ENCODE measurements at places on chromosomes 11 and 22. TPM values are rescaled to one million over a fixed set of nuclear protein-coding genes. Genes with fewer than 3 reads are reported as not detected.
A peak's percentile ranks its signal among the peaks of the same experiment; 100 is the strongest.

GRCh38 chr22:46660604-46661201 is 40.5 kb downstream of the GRAMD4 start:
- H3K4me3 ChIP-seq: peak overlapping the region; percentile 19
- peaks cover 3% of the 10 kb centered on the region for H3K36me3 ChIP-seq
- DNase-seq: peak; percentile 28
- H3K4me1 ChIP-seq: peaks cover 22% of the 10 kb centered on the region
- no peaks in the 10 kb centered on the region for H3K27me3 ChIP-seq

DNA sequence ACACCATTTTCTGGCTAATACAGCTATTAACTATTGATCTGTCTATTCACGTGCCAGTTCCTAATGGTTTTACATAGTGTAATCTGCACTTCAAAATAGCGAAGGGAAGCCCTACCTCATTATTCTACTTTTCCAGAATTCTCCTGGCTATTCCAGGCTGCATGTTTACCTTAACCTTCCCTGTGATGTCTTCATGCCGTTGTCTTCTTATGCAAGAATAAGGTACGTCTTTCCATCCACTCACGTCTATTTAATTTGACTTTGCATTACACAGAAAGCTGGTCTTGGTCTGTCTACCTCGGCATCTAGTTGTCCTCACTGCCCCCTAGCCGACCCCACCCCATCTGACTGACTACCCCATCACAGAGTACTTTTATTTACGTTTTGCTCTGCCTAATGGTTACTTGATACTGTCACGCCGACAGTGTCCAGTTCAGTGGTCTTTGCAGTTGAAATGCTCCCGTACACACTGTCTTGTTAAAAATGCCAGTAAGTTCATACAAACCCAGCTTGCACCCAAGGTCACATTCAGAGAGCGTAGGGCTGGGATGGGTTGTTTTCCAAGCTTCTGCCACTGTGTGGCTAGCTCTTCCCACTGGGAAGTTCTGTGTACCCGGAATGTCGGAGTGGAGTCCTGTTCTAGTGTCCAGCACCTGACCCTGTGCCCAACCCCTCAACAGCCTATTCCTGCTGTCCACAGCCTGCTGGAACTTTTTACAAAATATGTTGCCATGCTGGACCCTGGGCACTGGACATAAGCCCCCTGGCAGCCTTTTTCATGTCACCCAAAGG is 15.0 kb downstream of the NEAT1 start:
- no peak overlapping the region for H3K27ac ChIP-seq
- H3K36me3 ChIP-seq: peaks cover 50% of the 10 kb centered on the region
- peak; percentile 16 for DNase-seq
- H3K27me3 ChIP-seq: no peaks in the 10 kb centered on the region
- no peak overlapping the region for H3K4me3 ChIP-seq

DNA sequence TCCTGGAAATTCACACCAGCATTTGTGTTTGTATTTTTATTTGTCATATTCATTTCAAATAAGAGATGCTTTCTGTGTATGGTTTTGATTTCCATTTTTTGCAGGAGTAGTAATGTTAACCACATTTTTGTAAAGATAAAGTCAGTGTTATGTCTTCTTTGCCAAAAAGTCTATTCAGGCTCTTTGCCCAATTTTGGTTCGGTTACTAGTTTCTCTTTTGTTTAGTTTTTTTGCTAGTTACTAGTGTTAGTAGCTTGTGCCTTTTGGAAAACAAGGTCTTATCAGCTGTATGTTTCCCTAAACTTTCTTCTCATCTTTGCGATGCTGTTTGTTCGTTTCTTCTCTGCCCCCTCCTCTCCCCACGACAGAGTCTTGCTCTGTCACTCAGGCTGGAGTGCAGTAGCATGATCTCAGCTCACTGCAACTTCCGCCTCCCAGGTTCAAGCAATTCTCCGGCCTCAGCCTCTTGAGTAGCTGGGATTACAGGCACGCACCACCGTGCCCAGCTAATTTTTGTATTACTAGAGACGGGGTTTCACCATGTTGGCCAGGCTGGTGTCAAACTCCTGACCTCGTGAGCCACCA is 112.3 kb upstream of the GRK3 start:
- peaks cover 12% of the 10 kb centered on the region for H3K36me3 ChIP-seq
- no peaks in the 10 kb centered on the region for H3K27me3 ChIP-seq
- H3K4me1 ChIP-seq: peaks cover 40% of the 10 kb centered on the region
- H3K4me3 ChIP-seq: no peak overlapping the region

GRCh38 chr11:103257360-103257759 is 148.1 kb downstream of the DYNC2H1 start:
- H3K27me3 ChIP-seq: no peaks in the 10 kb centered on the region
- no peak overlapping the region for H3K27ac ChIP-seq
- no peak overlapping the region for H3K4me3 ChIP-seq
- H3K36me3 ChIP-seq: no peaks in the 10 kb centered on the region
- no peak for DNase-seq

DNA sequence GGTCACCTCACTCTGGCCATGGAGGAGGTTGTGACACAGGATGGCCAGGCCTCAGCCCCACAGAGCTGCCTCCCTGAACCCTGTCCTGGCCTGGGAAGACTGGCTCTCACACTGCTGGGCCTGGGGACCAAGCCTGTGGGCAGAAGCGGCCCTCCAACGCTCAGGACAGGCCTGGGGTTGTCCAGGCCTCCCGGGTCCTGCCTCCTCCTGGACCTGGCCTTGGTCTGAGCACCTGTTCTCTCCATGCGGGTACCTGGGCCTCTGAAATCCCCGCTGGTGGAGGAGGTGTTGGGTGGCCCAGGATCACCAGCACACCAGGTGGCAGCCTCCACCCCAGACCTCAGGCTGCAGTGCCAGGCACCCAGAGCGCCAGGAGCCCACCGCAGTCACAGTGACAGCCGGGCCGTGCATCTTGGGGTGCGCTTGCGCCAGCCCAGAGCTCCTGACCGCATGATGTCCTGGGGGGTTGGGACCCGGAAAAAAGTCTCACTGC is 16.1 kb upstream of the PIM3 start:
- no peaks in the 10 kb centered on the region for H3K36me3 ChIP-seq
- H3K4me3 ChIP-seq: no peak overlapping the region
- H3K4me1 ChIP-seq: peaks cover 12% of the 10 kb centered on the region
- DNase-seq: no peak
- H3K27ac ChIP-seq: peak overlapping the region; percentile 88

DNA sequence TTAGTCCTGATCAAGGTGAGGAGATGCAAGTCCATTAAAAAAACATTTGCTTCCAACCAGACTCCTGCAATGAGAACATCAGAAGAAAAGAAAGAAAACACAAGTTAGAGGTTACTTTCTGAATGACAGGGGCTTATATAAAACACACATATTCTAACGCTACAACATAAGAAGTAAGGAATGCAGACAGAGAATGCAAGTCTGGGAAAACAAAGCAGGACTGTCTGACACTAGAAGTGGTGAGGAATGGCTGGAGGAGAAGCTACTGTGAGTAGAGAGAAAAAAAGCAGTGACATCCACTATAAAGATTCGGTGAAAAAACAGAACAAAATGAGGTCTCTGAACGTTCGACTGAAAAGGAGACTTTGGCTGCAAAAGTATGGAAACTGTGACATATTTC is 12.3 kb downstream of the TMEM216 start:
- no peak overlapping the region for H3K27ac ChIP-seq
- peaks cover 74% of the 10 kb centered on the region for H3K36me3 ChIP-seq
- DNase-seq: no peak
- no peaks in the 10 kb centered on the region for H3K27me3 ChIP-seq
- H3K4me3 ChIP-seq: no peak overlapping the region

- H3K4me3 ChIP-seq: no peak overlapping the region
- H3K4me1 ChIP-seq: peaks cover 8% of the 10 kb centered on the region
- no peaks in the 10 kb centered on the region for H3K36me3 ChIP-seq
- DNase-seq: no peak
These were observed 14.0 kb downstream of the PANX1 start for GRCh38 chr11:94142308-94143281.

- DNase-seq: peak; percentile 86
- peak within 1 kb of the TSS; percentile 67 for H3K27ac ChIP-seq
- H3K4me1 ChIP-seq: peaks cover 20% of the 10 kb centered on the region
- H3K27me3 ChIP-seq: no peaks in the 10 kb centered on the region
These were observed at the start of gene PPARA for GRCh38 chr22:46150034-46150654. TSS of gene PPARA (plus strand) at chr22:46150526. CDS start at chr22:46198384, 47,858 bp downstream.

GRCh38 chr11:74280494-74280893 is 30.9 kb downstream of the P4HA3 start:
- H3K27me3 ChIP-seq: peaks cover 9% of the 10 kb centered on the region
- no peaks in the 10 kb centered on the region for H3K4me1 ChIP-seq
- no peaks in the 10 kb centered on the region for H3K36me3 ChIP-seq
- no peak overlapping the region for H3K27ac ChIP-seq

- H3K36me3 ChIP-seq: no peaks in the 10 kb centered on the region
- no peaks in the 10 kb centered on the region for H3K27me3 ChIP-seq
- no peaks in the 10 kb centered on the region for H3K4me1 ChIP-seq
- H3K4me3 ChIP-seq: no peak overlapping the region
These were observed 14.4 kb upstream of the SERPINH1 start for GRCh38 chr11:75547617-75548058.

DNA sequence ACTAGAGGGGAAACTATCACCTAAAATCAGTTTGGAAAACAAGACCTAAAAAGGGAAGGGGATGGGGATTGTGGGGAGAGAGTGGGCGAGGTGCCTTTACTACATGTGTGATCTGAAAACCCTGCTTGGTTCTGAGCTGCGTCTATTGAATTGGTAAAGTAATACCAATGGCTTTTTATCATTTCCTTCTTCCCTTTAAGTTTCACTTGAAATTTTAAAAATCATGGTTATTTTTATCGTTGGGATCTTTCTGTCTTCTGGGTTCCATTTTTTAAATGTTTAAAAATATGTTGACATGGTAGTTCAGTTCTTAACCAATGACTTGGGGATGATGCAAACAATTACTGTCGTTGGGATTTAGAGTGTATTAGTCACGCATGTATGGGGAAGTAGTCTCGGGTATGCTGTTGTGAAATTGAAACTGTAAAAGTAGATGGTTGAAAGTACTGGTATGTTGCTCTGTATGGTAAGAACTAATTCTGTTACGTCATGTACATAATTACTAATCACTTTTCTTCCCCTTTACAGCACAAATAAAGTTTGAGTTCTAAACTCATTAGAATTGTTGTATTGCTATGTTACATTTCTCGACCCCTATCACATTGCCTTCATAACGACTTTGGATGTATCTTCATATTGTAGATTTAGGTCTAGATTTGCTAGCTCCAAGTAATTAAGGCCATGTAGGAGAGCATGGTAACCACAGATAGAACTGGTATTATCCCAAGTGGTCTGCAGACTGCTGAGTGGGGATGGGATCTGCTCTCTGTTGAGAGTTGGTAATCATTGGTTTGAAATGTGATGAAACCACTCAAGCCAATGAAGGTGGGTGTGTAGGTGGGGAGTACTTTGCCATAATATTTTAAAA is 3.6 kb downstream of the NEAT1 start:
- H3K27ac ChIP-seq: peak overlapping the region; percentile 100
- peaks cover 11% of the 10 kb centered on the region for H3K36me3 ChIP-seq
- no peaks in the 10 kb centered on the region for H3K27me3 ChIP-seq
- peak; percentile 83 for DNase-seq
- peak overlapping the region; percentile 97 for H3K4me3 ChIP-seq

DNA sequence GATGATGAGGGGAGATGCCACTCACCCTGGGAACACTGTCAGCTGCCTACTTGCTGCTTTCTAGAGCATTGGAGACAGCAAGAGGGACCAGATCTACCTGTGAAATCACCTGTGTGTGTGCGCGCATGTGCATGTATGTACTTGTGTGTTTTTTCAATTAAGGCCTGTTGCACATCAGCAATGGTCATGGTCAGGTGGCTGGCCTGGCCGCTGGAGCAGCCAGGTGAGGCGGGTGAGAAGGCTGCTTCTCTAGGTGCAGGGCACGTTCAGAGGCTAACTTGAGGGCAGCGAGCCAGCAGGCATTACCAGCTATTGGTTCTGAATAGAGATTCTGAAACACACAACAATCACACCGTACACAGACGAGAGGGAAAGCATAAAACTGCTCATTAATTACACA is 65.1 kb downstream of the PARVG start:
- H3K4me1 ChIP-seq: no peaks in the 10 kb centered on the region
- H3K27me3 ChIP-seq: peaks cover 4% of the 10 kb centered on the region
- H3K27ac ChIP-seq: no peak overlapping the region
- no peaks in the 10 kb centered on the region for H3K36me3 ChIP-seq

DNA sequence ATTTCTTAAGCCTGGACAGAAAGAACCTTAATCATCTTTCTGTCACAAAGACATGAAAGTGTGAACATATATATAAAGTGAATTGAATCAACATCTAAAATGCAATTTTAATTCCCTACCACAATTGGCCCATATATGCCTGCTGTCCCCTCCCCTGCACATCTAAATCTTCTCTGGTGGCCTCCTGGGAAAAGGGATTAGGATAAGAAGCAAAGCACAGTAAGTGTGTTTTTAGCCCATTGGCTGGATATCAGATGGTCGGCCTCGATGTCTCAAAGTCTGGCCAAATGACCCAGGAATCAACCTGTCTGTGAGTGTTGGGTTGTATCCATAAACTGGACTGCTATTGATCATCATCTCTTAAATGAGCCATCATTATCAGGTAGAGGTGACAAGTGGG is 5.8 kb downstream of the MMP3 start:
- H3K27ac ChIP-seq: no peak overlapping the region
- no peak for DNase-seq
- no peak overlapping the region for H3K4me3 ChIP-seq
- H3K4me1 ChIP-seq: no peaks in the 10 kb centered on the region
- no peaks in the 10 kb centered on the region for H3K36me3 ChIP-seq
- no peaks in the 10 kb centered on the region for H3K27me3 ChIP-seq

DNA sequence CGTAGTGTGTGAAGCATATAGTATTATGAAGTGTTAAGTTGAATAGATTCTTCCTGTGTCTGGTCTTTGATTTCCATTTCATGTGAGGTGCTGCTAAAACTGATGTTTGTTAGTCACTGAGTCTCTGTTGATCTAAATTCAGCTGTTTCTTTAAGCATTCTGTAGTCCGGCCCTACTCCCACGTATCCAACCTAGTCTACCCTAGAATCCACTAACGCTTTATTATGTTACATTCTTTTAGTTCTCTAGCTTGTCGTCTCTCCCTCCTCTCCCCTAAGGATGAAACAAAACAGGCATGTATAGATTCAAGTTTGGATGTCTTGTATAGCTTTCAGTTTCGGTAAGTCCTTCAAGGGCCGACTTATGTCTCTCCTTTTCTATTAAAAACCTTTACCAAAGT is 4.1 kb downstream of the WEE1 start:
- H3K4me1 ChIP-seq: peaks cover 36% of the 10 kb centered on the region
- peak overlapping the region; percentile 93 for H3K4me3 ChIP-seq
- H3K36me3 ChIP-seq: peaks cover 7% of the 10 kb centered on the region

The CCDC116 gene
- total RNA-seq: not detected

The KRTAP5-2 gene
- total RNA-seq: 0.35 TPM

The TRPM5 gene
- 0.17 TPM for total RNA-seq

The FOLR1 gene
- not detected for total RNA-seq

The OR4A16 gene
- not detected for total RNA-seq
